COLO829 (cell line): ENCODE measurements at places on chromosomes 3 and 15.

DNA sequence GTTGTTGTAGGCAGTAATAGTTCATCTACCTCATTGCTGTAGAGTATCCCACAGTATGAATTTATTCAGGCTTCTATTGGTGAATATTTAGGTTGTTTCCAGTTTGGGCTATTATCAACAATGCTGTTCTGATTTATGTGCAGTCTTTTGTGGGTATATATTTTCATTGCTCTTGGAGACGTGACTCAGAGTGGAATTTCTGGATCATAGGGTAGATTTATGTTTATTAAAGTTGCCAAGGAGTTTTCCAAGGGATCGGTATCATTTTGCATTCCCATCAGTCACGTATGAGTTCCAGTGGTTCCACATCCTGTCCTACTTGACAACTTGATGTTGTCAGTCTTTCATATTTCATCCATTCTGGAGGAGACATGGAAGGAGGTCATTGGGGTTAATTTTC lies 8.4 kb upstream of the HRH1 start:
- DNase-seq, result no peak

- no peak for DNase-seq
These were observed 133.4 kb upstream of the BHLHE40 start for GRCh38 chr3:4845882-4846281.

DNA sequence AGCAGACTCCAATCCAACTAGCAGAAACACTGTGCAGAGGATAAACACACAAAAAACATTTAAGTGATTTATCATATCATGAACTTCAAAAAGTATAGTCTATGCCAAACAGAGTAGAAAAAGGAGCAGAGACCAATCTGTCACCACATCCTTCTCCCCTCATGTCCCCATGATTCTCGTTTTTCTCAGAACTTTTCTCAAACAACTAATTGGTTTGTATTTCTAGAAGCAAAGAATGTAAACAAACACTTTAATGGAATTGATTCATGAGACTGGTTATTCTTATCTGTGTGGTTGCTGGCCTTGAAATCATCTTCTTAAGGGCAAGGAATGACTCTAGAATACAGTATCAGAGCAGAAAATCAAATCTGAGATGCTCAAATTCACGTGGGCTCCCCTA lies 294.2 kb upstream of the THBS1 start:
- no peak for DNase-seq

DNA sequence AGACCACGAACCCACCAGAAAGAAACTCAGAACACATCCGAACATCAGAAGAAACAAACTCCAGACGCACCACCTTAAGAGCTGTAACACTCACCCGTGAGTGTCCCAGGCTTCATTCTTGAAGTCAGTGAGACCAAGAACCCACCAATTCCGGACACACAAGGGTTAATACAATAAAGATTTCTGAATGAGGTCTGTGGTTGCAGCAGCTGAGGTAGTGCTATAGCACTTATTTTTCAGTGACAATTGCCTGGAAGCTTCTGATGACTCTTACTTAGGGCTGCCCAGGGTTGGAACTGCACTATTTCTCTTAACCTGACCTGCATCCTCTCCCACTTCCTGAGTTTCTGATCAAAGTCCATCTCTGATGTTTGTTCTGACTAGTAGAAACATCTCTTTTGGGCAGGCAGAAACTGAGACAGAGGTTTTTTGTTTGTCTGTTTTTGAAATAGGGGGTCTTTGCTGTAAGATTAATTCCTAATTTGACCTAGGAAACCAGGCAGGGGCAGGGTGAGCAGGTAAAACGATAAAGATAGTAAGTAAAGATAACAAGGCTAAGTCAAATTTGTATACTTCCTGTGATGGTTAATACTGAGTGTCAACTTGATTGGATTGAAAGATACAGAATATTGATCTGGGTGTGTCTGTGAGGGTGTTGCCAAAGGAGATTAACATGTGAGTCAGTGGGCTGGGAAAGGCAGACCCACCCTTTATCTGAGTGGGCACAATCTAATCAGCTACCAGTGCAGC lies 169.1 kb downstream of the GAP43 start:
- no peak for DNase-seq

DNA sequence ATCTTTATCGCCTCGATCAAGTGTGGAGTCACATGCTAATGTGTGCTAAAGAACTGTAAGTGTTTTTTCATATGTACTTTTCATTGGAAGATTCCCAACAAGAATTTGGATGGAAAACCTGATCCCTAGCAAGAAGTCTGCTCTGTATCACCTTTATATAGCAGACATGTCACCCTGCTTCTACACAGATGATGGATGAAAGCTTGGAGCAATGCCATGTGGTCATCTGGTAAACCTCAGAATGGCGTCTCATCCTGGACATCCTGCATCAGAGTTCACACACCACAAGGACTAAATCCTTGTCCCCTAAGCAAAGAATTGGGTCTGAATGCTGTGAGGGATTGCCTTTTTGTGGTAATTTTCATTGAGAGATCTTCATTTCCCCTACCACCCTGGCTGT lies 42.1 kb upstream of the CTDSPL start:
- DNase-seq, result no peak

DNA sequence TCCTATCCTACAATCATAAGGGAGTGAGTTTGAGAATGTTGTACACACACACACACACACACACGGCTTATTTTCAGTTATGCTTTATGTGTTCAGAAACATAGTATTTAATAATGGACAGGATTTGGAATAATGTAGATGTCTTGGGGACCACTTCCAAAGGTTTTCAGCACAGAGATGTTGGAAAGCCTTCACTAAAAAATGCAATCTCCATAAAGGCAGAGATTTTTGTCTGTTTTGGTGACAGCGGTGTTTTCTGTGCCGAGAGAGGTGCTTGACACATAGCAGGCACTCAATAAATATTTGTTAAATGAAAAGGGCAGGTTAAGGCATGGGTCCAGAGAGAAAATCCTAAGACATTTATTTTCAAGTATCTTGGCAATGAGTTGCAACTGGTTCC lies 428.2 kb upstream of the RGMA start:
- no peak for DNase-seq

GRCh38 chr3:133525435-133525834 lies 48.1 kb upstream of the CDV3 start:
- no peak for DNase-seq

DNA sequence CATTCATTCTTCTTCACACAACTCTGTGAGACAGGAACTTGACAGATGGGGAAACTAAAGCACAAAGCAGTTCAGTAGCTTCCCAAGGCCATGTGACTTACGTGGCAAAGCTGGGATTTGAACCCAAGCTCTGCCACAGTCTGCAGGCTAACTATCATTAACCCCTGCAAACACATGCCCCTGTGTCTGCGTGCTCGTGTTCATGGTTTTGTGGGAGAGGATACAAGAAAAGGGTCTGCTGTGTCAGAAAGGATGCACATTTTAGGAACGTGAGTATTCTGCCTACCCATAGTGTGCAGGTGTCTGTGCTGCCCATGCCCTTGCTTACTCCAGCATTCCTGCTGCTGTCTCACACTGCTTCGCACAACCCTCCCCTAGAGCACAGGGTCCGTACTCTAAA lies 137.0 kb downstream of the CHDH start:
- no peak for DNase-seq

DNA sequence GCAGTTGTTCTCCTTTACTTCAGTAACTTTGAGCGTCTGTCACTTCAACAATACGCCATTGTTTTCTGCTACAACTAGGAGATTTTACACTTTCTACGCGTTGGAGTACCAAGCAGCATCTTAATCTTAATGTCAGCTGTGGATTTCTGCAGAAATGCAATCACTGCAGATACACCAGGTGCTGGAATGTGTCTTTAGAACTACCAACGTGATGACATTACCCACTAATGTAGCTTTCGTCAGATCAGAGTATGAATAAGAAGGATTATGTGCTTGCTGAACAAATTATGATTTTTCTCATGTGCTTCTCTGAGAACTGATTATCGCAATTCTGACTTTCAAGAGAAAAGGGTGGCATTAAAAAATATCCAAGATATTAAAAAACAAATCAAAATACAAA lies 77.5 kb upstream of the CNTN3 start:
- no peak for DNase-seq

DNA sequence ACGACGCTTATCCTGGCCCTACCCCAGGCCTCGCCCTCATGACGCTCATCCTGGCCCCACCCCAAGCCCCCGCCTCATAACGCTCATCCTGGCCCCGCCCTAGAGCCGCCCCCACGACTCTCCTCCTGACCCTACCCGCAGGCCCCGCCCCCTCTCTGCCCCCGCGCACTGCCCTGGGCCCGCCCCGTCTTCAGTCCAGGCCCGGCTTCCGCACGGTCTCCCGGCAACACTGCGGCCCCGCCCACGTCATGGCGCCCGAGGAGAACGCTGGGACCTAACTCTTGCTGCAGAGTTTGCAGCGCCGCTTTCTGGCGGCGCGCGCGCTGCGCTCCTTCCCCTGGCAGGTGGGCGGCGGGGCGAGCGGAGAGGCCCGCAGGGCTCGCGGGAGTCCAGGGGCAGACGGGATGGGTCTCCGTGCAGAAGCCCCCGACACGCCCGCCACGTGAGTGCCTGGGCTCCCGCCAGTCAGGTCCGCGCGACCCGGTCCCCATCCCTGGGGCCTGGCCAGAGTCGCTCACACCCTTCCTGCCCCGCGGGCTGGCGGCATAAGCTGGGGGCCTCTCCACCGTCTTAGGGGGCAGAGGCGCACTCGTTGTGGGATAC lies 52.5 kb upstream of the ROPN1B start:
- peak; percentile 87 for DNase-seq

DNA sequence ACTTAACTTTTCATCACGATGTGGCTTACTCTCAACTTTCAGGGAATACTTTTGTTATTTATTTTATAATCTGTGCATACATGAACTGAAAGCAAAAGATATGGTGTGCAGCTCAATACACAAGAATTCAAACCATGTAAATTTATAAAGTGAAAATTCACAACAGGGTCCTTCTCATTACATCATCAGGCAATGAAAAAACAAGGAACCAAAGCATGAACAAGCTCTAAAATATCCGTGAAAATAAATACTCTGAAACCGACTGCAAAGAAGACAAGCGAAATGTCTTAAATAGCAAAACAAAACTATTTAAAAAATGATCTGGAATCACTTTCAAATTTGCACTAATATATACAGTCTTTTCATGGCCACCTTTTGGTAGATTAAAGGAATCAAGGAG lies 28.9 kb downstream of the GNB5 start:
- DNase-seq, result no peak

GRCh38 chr3:185797108-185797881 lies 27.5 kb downstream of the IGF2BP2 start:
- no peak for DNase-seq

GRCh38 chr3:35335703-35336102 lies 303.6 kb upstream of the ARPP21 start:
- no peak for DNase-seq

DNA sequence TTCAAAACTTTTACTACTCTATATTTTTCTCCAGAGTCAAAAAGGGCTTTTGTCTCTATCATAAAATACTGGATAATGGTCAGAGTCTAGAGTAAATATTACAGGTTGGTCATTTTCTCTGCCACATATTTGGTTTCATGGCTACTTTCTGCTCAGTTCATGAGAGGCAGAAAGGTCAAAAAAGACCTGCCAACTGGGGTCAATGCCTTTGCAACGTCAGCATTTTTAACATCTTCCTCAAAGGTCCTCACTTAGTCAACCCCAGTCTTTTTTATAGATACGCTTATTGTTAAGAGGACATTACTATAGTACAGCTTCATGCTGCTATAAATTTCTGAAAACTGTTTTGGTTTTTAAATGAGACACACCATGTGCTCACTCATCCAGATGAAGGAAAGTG lies 312.1 kb upstream of the ARHGEF26 start:
- DNase-seq, result no peak

DNA sequence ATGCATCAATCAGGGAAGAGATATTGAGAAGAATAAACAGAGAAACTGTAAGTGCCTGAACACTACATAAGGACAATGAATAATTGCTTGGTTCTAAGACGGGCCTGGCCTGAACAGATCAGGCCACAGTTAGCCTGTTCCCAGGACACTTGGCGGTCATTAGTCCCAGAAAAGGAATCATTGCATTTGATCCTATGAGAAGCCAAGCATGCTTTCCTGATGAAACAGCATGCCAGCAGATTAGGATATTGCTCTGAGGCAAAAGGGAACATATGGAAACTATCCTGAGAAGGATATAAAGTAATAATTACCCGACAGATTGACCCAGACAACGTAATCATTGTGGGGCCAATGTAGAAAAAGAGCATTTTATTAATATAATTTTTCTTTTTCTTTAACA lies 51.9 kb downstream of the STRIT1 start:
- no peak for DNase-seq

- no peak for DNase-seq
These were observed 205.9 kb upstream of the CDIN1 start for GRCh38 chr15:36373550-36373949.

DNA sequence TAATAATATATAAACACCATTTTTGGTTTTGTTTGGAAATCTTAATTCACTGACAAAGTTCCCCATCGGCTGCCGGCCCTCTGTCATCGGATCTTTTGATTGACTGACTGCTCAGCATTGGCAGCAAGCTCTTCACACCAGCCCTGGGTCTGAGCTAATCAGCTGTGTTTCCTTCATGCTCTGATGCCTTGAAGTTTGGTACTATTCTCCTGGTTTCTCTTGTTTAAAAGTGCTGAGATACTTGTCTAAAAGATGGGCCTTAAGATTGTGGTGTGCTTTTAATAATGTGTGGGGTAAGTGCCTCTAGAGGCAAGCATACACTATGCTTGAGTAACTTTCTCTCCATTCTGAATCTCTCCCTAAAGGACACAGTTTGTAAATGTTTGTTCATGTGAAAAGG lies 415.5 kb upstream of the TPRG1 start:
- no peak for DNase-seq

GRCh38 chr3:50445919-50446318 lies 57.5 kb downstream of the CACNA2D2 start:
- DNase-seq, result no peak

DNA sequence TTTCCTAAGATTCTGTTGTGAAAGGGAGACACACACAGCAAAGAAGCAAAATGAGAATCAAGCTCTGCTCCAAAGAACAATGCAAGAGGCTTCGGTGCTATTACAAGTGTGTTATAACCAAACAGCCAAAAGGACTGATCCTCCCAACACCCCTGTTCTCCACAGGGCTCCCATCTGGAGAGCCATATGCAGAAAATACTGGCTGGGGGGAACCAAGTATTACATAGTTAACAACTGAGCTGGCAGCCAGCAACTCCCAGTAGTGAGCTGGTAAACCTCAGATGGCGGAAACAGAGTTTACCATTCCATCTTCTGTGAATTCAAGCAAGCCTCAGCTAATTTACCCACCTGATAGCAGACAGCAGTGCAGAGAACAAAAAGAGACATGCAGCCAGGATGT lies 156.4 kb downstream of the NTRK3 start:
- DNase-seq, result no peak

GRCh38 chr3:36397841-36398240 lies 17.5 kb downstream of the STAC start:
- DNase-seq, result no peak

GRCh38 chr15:72790302-72790910 lies 6.8 kb upstream of the ADPGK start:
- no peak for DNase-seq

GRCh38 chr3:44031387-44032380 lies 210.0 kb upstream of the TOPAZ1 start:
- no peak for DNase-seq

GRCh38 chr3:72523429-72524151 lies 324.7 kb downstream of the SHQ1 start:
- DNase-seq, result no peak

GRCh38 chr3:182746959-182747358 lies 46.3 kb upstream of the ATP11B start:
- DNase-seq, result no peak
